ENCODE measurements at places on chromosomes 6 and 20.
A peak's percentile ranks its signal among the peaks of the same experiment; 100 is the strongest.

DNA sequence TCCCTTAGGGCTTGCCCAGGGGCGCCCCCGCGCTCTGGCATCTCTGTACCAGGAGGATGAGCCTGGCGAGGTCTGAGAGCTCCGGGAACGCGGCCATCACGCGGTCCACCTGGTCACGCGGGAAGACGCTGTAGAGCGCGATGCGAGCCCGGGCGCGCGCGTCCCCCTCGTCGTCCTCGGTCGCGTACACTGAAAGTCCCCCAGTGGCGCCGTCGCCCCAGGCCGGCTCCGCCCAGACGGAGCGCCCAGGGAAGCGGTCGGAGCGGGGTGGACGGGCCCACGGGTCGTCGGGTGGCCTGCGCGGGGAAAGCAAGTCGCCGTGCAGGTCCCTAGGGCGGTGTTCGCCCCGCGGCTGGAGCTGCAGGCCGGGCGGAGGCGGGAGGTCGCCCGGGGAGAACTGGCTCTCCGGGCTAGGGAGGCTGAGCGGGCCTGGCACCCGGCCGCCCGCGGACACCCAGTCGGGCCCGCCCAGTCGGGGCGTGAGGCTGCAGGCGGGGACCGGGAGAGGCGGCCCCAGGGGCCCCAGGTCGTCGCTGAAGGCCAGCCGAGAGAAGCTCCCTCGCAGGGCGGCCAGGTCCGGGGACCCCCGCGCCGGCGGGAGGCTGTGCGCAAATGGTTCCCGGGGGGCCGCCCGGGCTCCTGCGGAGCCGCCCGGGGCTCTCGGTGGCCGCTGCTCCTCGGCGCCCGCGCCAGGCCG, 34.0 kb downstream of the ZC3H12D start:
- DNase-seq = no peak

DNA sequence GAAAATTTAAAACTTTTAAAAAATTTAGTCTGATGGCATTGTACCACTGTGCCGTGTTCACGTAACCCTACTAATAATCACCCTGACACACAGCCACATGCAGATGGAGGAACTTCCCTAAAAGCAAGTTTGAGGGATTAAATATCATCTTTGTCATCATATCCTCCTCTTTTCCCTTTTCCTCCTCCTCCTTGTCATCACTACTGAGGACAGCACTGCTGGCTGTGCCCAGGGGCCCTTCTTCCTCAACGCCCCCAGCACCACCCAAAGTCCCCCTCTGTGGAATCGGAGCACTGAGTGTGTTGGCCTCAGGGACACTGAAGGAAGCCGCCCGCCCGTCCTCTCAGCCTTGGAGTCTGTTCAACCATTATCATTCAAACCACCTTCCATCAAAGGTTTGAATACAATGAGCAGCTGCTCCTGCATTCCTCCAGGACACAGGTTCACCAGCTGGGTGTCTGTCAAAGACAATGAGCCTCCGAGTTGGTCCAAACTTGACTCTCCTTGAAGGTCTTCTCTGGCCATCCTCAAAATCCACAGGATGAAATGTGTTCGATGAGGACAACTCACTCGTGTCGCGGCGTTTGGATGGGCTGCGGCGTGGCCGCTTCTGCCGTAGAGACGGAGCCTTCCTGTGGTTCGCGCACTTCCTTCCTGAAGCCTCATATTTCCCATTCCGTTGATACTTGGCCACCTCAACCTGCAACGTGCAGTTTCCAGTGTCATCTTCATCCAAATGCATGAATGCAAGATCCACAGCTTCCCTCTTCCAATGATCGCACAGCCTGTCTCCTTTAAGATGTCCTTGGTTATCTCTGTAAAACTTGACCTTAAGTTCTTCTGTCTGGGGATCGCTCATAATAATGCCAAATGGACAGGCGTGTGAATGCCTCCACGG, 23.3 kb downstream of the NQO2 start:
- no peak for DNase-seq

- DNase-seq = no peak
Observed at GRCh38 chr6:14108571-14109410, 8.8 kb upstream of the CD83 start.

- DNase-seq = no peak
Observed at GRCh38 chr6:169963581-169964297, 212.3 kb downstream of the ERMARD start.

DNA sequence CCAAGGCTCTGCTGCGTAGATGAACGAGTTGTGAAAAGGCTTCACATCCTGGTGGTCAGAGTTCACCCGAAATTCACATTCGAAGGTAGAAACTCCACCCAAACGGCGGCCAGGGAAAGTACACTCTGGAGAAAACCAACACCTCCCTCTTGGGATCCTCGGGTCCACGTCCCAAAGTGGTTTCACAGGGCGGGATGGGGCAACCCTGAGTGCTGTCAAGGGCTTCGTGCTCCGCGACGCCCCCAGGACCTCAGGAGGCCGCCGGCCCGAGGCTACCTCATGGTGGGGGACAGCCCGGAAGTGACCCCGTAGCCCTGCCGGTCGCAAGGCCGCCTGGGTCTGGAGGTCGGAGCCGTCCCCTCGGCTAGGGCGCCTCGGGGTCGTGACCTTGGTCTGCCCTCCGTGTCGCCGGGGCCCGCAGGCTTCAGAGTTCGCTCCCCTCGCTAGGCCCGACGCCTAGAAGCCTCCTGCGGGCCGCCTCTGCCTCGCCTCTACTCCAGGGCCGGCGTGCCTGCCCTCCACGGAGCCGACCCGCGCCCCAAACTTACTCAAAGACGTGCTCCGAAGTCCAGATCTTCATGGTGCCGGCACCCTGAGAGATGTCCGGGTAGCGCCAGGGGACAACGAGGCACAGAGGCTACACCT, at the start of gene PRELID3B:
PRELID3B (minus strand) TSS at position 636 of the 645 bp plus-strand sequence; CDS start at position 580, 56 bp downstream.
- no peak for DNase-seq

DNA sequence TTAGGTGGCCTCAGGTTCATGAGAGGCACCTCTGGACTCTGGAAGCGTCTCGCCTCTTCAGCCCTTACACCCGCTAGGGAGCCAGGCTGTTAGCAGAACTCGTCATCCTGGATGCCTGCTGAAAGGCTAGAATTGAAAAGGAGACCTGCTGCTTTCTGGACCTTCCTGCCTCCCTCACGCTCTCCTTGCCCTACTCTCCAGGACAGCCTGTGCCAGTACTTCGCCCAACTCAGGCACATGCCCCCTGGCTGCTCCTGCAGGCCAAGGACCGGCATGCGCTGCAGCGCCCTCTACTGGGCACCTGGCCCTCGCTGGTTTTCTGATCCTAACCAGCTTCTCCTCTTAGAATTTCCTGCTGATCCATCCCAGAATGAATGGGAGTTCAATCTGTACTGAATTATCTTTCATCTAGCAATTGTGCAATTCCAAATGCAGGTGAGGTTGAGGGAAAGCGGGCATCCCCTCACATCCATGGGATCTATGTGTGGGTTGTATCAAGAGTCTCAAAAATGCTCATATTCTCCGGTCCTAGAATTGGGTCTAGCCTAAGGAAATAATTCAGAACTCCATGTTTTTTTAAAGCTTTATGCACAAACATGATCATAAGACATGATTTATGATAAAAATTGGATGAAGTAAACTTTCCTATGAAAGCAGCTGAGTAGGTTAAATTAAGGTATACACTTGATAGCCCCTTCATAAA, 78.0 kb downstream of the PTPN1 start:
- no peak for DNase-seq

DNA sequence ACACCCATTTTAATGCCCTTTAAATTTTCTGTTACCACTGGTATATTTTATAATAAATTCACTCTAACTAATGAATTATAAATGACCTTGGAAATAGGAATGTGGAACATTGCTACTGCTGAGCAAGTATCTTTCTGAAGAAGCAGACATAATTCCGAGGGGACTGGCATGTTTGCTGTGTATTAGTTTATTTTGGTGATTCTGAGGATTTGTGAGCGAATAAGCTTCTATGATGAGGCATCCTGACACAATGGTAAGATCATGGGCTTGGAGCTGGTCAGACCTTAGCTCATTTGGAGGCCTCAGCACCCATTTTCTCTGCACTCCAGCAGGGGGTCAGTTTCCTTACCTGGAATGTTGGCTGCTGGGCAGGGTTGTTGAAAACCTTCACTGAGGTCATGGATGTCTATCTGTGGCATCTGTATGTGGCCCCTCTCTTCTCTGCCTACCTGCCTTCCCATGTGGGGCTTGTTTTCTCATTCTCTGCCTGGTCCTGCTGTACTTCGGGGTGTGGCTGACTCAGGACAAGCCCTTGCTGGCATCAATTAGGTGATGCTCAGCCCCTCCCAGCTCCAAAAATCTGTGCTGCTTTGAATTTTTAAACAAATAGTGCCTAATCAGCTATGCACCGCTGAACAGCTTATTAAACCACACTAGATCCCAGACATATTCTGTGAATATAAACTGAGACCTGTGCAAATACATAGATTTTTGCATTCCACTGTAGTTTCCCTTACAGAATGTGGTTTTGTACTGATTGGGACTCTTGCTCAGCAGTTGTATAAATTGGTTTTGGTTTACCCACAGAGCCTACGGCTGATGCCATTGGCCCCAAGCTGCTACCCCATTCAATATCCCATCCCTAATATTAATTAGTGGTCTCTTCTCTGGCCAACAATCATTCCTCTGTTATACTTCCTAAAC, 10.7 kb downstream of the ARID1B start:
- no peak for DNase-seq

- DNase-seq = no peak
Observed at GRCh38 chr20:36950414-36951197, 902 bp downstream of the SAMHD1 start.

DNA sequence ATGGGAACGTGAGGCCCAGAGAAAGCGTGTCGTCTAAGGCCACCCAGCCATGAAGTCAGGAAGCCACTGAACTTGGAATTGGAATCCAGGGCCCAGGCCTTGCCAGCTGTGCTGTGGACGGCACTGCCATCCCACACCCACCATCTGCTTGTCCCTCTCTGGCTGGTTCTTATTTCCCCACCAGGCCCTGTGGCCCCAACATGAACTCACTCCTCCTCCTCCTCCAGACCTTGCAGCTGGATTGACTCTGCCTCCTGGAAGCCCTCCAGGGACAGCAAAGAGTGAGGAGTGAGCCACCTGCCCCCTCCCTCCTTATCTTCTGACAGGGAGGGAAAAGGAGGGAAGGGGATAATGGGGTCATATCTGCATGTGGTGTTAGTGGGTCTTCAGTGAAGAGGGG, 16.0 kb upstream of the IP6K3 start:
- no peak for DNase-seq

- no peak for DNase-seq
Observed at GRCh38 chr20:45902199-45902701, 9.7 kb downstream of the PLTP start.

- peak; percentile 20 for DNase-seq
Observed at GRCh38 chr20:32207626-32208498, at the start of the genes PLAGL2 and POFUT1. PLAGL2 (minus strand) TSS chr20:32207743; CDS start chr20:32202178, 5,565 bp downstream. POFUT1 (plus strand) TSS chr20:32207880; CDS start chr20:32207942, 62 bp downstream.
